ENCODE measurements at places on chromosomes 1 and 21. TPM values are rescaled to one million over a fixed set of nuclear protein-coding genes. Genes with fewer than 3 reads are reported as not detected.

- DNase-seq: no peak
Observed at GRCh38 chr1:4944911-4945310, 290.5 kb downstream of the AJAP1 start.

- no peak for DNase-seq
Observed at GRCh38 chr1:116825720-116826438, 71.6 kb downstream of the CD2 start.

DNA sequence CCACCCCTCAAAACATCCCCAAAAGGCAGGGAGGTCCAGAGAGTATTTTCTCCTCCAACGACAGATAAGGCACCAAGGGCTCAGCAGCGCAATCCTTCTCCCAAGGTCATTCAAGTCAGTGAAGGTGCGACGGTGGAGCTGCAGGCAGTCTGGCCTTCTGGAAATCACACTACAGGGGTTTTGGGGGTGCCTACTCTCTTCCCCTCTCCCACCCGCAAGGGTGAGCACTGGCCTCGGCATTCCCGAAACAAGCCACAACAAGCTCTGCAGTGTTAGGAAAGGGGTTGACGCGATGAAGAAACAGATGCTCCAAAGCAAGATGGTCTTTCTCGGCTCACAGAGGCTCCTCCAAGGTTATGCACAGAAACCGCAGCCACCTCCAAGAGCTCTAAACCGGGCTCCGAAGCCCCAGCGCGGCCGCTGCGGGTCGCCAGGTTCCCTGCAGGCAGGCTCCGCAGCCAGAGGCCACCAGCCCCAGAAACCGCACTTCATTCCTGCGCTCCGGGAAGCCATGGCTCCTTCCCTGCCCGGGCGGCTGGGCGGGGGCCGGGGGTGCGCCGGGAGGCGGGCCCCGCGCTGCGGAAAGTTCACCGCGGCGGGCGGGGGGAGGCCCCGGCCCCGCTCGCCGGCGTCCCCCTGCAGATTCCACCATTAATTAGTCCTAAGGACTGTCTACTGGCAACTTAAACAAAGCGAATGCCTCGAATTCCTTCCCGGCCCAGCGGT lies 1.1 kb downstream of the LUZP1 start:
- DNase-seq: peak; percentile 46

DNA sequence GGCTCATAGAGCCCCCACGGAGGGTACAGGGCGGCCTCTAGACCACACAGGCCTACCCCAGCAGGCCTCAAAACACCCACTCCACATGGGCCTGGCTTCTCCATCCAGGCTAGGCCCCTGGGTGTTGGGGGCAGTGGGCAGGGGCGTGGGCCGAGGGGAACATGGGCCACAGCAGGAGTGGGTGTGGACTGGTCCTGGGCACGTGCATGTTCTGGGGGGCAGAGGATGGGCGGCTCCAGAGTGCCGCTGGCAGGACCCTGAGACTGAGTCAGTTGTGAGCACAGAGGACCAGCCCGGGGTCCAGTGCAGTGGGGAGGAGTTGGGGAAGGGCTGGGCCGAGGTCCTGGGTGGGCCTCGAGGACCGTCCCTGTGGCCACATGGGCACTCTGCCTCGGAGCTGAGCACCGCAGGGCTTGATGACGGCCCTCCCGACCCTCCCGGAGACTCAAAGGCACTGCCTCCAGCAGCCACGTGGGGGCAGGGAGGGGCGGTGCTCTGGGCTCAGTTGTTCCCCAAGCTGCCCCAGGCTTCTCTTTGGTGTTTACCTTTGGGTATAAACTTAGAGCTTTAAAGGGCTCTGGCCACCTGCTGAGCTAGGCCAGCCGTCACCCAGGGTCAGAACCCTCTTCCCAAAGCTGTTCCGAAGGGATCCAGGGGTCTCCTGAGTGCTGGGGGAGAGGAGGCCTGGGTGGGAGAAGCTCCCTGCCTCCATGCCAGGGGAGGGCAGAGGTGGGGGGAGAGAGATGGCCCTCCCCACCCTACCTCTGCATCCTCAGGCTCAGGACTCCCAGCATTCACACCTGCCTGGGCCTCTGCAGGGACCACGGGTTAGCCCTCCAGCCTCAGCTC lies 79.9 kb downstream of the MORN1 start:
- DNase-seq: peak; percentile 59

DNA sequence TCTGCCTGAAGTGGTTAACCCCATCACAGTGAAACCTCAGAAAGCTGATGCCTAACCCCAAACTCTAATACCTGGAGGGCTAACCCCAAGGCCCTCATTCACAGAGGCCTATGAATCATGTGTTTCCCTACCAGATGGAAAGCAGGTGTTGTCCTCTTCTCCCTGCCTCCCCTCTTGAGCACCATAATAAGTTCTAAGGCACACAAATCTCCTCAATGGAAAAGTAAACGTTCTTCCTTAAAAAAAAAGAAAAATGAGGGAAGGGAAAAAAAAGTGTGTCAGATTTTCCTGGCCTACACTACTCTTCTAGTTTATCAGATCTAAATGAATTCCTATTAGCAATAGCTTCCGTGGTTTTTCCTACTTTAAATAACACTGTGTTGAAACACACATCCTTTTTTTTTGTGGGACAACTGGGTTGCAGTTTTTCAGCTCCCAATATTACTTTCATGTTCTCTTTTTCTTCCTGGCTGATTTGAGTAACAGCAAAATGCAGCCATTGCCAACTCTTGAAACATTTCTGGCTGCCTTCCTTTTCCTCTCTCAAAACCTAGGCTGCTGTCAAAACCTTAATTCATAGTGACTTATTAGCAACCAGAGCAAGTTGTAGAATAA lies 43.2 kb downstream of the SLC44A3 start:
- DNase-seq: no peak

DNA sequence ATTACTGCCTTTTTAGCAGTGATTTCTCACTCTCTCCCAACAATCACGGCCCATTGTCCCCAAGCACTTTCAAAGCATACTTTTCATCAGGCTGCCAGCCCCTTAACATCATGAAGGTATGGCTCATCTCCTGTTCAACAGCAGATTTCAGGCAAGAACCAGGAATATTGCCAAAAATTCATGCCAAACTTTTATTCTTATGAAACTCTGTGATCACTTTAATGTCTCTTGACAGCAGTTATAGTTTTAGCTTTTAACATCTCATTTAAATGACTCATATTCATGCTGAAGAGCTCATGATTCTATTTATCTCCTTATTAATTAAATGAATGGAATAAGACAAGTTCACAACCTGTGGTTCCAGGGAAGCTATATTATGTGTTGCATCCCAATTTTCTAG lies 235.1 kb downstream of the GRIK1 start:
- no peak for DNase-seq

CELA2B gene
- total RNA-seq: not detected

NR1I3 gene
- not detected for total RNA-seq

GRCh38 chr1:2345297-2346075 lies 45.9 kb downstream of the MORN1 start:
- DNase-seq: no peak

GRCh38 chr1:199854686-199855321 lies 172.7 kb upstream of the NR5A2 start:
- no peak for DNase-seq

RUNX3 gene
- total RNA-seq: 0.16 TPM

TINAGL1 gene
- total RNA-seq: not detected

SYT2 gene
- total RNA-seq: 2.6 TPM

GRCh38 chr1:205458777-205459566 lies 3.1 kb upstream of the BLACAT1 start:
- DNase-seq: peak; percentile 53

LEPR gene
- total RNA-seq: 2.7 TPM

GRCh38 chr1:87334351-87335174 lies 5.9 kb downstream of the LMO4 start:
- DNase-seq: peak; percentile 46

CLCA1 gene
- total RNA-seq: not detected

DNA sequence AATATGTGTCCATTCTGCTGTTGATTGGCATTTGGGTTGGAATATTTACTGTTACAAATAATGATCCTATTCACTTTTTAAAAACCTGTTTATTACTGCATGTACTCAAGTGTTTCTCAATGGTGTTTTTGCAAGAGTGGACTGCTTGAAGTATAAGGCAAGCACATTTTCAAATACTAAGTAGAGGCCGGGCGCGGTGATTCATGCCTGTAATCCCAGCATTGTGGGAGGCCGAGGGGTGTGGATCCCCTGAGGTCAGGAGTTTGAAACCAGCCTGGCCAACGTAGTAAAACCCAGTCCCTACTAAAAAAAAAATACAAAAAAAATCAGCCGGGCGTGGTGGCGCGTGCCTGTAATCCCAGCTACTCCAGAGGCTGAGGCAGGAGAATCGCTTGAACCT lies 276.9 kb upstream of the ADGRL4 start:
- no peak for DNase-seq

NHLH1 gene
- 10.6 TPM for total RNA-seq

NR5A2 gene
- not detected for total RNA-seq

- no peak for DNase-seq
Observed at GRCh38 chr1:240766831-240767230, 154.9 kb upstream of the GREM2 start.

DNA sequence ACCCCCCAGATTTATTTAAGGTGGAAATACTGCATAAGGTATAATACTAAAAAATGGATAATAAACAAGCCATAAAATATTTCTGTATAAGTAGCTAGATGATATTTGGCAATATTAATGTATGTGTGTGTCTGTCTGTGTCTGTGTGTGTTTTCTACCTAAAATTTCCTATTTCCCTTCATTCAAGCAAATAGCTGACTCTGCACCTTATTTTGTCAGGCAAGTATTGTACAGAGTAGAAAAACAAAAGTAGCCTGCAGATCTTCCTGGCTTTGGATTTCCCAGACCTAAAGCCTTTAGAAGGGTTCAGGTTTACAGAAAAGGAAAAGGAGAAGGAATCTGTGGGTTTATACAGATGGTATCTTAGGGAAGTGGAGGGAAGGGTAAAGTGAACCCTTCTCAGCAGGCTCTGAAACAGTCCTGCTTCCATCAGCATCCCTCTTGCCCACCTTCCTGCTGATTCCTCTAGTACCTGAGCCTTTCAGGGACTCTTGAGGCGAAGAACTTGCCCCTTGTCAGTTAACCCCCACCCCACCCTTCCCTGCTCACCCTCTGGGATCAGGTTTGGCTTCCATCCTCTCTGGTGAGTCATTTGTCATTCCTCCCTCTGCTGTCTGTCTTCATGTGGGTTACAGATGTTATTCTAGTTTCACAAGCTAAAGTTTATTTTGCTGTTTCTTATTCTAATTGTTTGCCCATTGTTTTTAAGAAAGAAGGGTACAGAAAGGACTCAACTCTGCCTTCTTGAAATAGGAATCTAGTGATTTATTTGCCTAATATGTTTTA lies 21.7 kb upstream of the RGS16 start:
- DNase-seq: no peak
